ENCODE measurements at places on chromosomes 2 and 18.
A peak's percentile ranks its signal among the peaks of the same experiment; 100 is the strongest.

DNA sequence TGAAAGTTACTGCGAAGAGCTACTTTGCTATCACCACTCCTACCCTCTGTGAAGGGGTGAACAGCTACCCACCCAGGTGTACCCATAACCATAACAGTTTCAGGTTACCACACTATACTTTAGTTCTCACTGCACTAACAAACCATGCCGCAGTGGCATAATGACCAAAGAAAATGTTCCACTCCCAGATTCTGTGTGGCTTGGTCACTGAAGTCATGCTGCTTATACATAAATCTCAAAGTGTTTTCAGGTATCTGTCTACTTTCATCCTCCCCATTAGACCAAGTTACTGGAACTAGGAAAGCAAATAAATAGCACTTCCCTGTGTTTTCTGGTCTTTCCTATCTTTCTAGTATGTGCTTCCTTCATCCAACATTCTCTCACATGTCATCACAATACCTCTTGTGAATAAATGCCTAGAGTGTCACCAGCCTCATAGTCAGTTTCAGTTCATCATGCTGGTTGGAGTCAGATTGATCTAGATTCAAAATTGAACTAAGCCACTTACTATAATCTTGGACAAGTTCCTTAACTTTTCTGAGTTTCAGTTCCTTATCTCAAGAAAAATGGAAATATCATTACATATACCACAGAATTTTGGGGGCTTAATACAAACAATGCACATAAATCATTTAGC is 293.6 kb downstream of the FSIP2 start:
- no peak for ATAC-seq

GRCh38 chr2:201798252-201798913 is 8.0 kb upstream of the CDK15 start:
- no peak for ATAC-seq

DNA sequence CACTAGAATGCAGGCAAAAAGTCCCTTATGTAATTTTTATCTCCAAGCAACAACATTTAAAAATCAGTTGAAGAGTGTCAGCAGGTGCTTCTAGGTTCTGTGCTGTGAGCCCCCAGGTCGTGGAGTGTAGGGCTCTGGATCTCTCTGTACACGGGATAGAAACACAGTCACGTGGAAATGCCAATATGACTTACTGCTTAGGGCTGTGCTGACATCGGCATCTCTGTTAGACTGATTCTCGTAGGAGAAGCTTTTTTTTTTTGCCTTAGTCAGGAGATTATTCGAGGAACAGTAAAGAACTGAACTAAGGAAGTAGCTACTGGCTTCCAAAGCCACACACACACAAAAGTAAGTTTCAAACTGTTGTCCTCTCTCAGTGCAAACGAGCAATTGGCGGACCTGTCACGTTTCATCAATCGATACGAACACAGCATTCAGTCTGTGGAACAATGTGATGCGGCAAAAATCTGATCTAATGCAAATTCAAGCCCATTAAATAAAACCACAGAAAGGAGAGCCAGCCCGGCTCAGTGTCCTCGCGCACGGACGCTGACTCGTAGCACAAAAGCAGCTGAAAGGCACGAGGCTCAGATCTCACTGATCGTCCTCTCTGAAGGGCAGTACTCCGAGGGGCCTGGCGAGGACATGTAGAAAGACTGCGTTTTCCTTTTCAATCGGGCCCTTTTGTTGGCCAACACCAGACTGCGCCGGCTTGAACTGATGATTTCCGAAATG is 41.5 kb downstream of the PRELID3A start:
- ATAC-seq, result no peak

DNA sequence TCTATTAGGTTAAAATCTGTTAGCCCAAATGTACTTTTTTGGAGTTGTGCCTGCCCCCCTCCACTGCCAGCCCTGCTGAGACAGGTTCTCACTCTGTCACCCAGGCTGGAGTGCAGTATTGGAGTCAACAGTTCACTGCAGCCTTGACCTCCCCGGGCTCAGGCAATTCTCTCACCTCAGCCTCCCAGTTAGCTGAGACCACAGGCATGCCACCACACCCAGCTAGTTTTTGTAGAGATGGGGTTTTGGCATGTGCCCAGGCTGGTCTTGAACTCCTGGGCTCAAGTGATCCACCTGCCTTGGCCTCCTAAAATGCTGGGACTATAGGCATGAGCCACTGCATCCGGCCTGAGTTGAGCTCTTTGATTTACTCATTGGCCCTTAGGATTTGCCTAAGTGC is 110.7 kb downstream of the ICA1L start:
- no peak for ATAC-seq

- ATAC-seq, result peak; percentile 87
These were observed 386.2 kb upstream of the HNRNPA3 start for GRCh38 chr2:176826356-176826755.

Data from activated T-helper 17 cell treated with anti-CD3 and anti-CD28 coated beads, Interleukin-2, amount 50 U/mL, for 72 hours (primary cell).